ENCODE measurements at places on chromosomes 16 and 17. TPM values are rescaled to one million over a fixed set of nuclear protein-coding genes. Genes with fewer than 3 reads are reported as not detected.

DNA sequence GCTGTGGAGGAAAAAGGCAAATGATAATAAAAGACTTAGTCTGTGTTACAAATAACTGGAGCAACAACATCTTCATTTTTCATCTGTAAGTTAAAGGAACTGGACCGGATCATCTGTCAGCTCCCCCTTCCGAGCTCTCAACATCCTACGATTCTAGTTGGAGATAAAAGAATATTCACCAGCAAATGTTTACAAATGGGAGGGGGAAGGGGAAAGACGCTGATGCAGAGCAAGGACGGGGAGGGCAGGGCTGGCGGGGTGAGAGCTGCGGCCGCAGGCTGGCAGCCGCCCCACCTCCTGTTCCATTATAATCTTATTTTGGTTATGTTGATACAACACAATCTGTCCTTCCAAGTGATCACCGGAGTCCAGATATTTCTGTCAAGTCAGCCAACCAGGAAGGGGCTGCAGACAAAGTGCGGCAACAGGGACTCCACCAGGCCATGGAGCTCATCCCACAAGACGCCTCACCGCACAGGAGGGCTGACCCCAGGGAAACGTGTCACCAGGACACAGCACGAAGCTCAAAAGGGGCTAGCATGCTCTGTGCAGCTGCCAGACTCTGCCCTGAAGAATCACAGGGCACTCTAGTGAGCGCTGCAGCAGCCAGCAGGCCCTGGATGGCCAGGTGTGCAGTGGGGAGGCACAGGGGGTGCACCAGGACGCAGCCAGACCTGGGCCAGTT, 19.7 kb downstream of the FBXO31 start:
- peak overlapping the region; percentile 43 for H3K27ac ChIP-seq
- H3K4me1 ChIP-seq: peaks cover 7% of the 10 kb centered on the region
- peaks cover 1% of the 10 kb centered on the region for H3K36me3 ChIP-seq
- no peaks in the 10 kb centered on the region for H3K27me3 ChIP-seq
- no peak for DNase-seq
- no peak overlapping the region for H3K4me3 ChIP-seq

The TBC1D3I gene
- 0.51 TPM for total RNA-seq

- peaks cover 10% of the 10 kb centered on the region for H3K4me1 ChIP-seq
- H3K27me3 ChIP-seq: no peaks in the 10 kb centered on the region
- DNase-seq: no peak
- H3K36me3 ChIP-seq: no peaks in the 10 kb centered on the region
Observed at GRCh38 chr17:17950806-17951205, 21.4 kb downstream of the TOM1L2 start.

GRCh38 chr17:1985686-1986085, 39.4 kb downstream of the RTN4RL1 start:
- DNase-seq: no peak
- H3K4me1 ChIP-seq: peaks cover 7% of the 10 kb centered on the region
- H3K4me3 ChIP-seq: no peak overlapping the region

- no peak overlapping the region for H3K27ac ChIP-seq
- H3K27me3 ChIP-seq: no peaks in the 10 kb centered on the region
- no peaks in the 10 kb centered on the region for H3K36me3 ChIP-seq
Observed at GRCh38 chr16:2468725-2469398, 2.2 kb upstream of the NTN3 start.

The TNRC6C gene
- 4.6 TPM for total RNA-seq
